ENCODE measurements at places on chromosomes 11 and 22. TPM values are rescaled to one million over a fixed set of nuclear protein-coding genes. Genes with fewer than 3 reads are reported as not detected.

C11orf16 gene
- total RNA-seq = not detected

YPEL4 gene
- 0.41 TPM for total RNA-seq

DNA sequence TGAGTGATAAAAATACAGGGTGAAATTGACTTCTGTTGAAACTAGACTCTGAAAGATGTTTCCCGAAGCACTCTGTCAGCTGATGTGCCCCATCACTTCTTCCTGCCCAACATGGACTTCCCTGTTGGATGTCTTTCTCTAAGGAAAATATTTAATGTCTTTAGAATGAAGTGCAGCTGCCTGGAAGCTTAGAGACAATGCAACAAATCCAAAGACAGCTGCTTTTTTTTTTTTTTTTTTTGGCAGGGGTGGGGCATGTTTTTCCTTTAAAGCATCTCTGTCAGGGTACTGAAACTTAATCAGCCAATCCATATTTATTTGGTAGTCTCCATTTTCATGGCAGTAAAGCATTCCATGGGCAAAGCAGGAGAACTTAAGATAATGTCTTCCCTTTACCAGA is 5.9 kb downstream of the JAM3 start:
- no peak for DNase-seq

DNA sequence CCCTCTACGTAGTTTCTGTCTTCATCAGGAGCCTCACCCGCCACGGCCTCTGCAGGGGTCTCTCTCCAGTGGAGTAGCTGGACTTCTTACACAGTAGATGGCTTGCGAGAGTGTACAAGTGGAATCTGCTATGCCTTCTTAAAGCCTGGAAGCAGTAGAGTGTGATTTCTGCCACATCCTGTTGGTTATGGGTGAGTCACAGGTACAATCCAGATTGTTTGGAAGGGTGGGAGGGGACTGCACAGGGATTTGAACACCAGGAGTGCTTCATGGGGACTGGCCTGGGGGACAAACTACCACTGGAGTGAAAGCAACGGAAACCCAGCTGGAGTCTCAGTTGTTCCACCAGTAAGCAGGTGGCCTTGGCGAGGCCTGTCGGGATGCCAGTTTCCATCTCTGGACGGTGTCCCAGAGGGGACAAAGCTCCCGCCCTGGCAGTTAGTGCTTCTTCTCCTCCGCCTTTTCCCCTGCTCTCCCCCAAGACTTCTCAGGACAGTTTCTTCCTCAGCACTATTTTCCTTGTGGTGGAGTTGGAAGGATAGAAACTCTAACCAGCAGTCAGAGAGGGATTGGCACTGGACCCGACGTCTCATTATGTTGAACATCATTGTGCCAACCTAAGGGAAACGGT is 85.0 kb upstream of the RCN1 start:
- no peak for DNase-seq

DNA sequence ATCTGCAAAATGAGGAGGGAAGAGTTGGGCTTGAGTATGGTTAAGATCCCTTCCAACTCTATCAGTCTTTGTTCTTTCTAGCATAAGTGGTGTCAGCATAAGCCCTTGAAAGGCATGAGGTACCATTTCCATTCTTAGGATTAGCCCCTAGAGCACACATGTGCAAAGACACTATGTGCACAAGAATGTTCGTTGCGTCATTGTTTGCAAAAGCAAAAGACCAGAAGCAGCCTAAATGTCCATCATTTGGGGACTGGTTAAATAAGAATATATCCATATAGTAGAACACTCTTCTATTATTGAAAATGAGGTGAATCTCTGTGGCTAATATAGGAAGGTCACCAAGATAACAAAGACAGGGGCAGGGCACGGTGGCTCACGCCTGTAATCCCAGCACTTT is 10.0 kb upstream of the KCTD14 start:
- DNase-seq = no peak
